ENCODE measurements at places on chromosomes 16 and 17. TPM values are rescaled to one million over a fixed set of nuclear protein-coding genes. Genes with fewer than 3 reads are reported as not detected.

Gene HOXB3
- 236 TPM for polyA plus RNA-seq

Gene KCNH6
- 1.4 TPM for polyA plus RNA-seq

Gene TNFRSF13B
- not detected for polyA plus RNA-seq

Gene BIRC5
- 34.9 TPM for polyA plus RNA-seq

Gene WNT9B
- polyA plus RNA-seq: 14.0 TPM

Gene DRC3
- 19.4 TPM for polyA plus RNA-seq

Gene SEZ6L2
- 15.9 TPM for polyA plus RNA-seq

Gene CCDC47
- 86.9 TPM for polyA plus RNA-seq

Gene KCNAB3
- polyA plus RNA-seq: 8.9 TPM

Gene SEC14L5
- polyA plus RNA-seq: 0.30 TPM

GRCh38 chr17:48294806-48295361 is 135.1 kb downstream of the SKAP1 start:
- DNase-seq: no peak

DNA sequence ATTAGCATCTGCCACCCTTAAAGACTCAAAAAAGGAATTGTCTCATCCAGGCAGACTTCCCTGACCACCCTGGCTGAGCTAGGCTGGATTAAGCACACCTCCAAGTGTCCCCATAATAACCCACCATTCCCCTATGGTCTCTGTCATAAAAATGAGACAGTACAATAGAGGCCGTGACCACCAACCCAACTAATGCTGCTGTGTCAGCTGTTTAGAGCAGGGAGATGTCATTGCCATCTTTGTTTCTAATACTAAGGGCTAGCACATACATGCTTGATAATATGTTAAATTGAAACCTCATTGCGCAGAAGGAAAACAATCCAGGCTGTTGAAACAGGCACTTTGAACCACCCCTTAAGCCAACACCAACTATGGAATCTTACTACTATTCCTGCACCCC is 7.2 kb upstream of the ADAMTS18 start:
- no peak for DNase-seq

DNA sequence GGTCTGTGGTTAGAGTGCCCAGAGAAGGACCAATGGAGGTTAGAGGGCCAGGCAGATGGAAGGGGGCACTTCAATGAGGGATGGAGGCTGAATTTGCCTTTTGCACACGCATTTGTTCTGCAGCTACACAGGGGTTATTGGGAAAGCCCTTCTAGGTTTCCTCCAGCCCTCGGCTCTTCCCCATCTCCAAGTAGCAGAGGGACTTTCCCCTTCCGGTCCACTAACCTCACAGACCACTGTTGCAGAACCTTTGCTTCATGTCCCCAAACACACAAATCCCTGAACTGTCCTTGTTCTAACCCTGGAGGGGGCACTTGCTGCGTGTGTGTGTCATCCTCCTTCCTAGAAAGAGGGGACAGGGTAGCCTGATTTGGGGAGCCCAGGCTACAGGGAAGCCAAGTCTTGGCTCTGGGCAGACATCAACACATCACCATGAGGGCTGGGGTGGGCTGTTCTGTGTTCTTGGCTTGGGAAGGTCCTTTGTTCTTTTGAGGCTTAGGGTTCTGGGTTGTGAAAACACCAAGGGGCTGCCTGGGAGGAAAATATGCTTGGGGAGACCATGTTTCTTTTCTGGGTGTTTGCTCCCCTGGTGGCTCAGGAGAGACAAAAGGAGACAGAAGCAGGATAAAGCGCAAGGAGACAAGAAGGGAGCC is 7.3 kb upstream of the NR1D1 start:
- DNase-seq: no peak

DNA sequence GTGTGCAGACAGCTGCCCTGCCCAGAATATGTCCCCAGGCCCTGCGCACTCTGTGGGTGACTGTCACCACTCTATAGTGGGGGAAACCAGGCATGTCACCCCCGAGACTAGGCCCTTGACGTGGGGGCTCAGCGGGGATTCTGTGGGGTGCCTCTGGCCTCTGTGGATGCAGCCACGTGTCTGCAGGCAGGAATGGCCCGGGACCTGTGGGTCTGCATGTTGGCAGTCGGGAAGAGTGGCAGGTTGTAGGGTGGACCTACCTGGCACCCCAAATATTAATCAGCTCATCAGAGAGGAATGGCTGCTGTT is 954 bp downstream of the IL32 start:
- no peak for DNase-seq

- DNase-seq: no peak
Measured at GRCh38 chr17:73767696-73768095, 123.5 kb upstream of the SDK2 start.

DNA sequence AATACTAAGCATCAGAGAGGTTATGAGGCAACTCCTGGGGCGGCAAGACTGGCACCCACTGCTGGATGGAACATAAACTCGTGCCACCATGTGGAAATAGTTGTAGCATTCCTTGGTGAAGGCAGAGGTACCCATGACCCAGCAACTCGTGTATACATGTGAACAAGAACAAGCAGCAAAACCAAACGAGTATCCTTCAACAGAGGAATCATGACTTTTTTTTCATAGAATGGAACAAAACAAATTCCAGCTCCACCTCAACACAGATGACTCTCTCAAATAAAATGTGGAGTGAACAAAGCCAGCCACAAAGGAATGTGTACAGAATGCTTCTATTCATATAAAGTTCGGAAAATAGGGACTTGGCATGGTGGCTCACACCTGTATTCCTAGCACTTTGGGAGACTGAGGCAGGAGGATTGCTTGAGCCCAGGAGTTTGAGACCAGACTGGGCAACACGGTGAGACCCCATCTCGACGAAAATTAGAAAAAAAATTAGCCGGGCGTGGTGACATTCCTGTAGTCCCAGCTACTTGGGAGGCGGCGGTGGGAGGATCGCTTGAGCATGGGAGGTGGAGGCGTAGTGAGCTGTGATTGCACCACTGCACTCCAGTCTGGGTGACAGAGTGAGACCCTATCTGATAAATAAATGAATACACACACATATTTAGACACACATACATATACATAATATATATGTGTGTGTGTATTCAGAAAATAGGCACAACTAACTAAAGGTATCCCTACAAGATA is 35.3 kb downstream of the B9D1 start:
- DNase-seq: no peak

GRCh38 chr17:75093548-75094158 is 5.9 kb downstream of the SLC16A5 start:
- DNase-seq: no peak

DNA sequence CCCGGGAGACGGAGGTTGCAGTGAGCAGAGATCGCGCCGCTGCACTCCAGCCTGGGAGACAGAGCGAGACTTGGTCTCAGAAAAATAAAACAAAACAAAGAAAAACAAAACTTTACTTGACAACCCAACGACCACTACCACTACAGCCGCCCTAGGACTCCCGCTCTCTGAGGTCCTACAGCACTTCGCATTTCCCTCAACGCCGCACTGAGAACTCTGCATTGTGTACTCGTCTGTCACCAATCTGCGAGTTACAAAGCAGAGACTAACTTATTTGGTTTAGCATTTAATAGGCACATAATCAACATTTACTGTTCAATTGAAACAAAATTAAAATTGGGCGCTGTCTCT is 479 bp upstream of the ZNF207 start:
- no peak for DNase-seq

DNA sequence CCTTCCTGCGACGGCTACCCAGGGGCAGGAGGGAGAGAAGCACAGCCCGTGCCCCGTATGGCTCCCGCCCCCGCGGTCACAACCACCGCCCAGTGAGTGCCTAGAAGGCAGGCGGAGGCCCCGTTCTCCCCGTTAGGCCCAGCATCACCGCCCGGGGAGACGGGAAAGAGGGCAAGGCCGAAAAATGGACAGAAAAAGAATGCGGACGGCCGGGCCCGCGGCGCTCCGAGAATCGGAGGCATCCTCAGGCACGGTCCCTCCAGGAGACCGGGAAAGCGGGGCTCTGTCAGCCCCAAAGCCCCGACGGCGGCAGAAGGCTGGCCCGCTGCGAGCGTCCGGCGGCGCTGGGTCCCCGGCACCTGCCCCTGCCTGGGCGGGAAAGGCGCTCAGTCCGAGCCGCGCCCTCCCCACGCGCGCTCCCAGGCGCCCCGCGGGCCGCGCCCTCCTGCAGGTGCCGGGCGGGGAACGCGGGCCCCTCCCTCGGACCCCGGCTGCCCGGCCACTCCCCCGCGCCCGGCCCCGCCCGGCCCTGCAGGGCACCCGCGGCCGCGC is 407 bp downstream of the MCRIP1 start:
- DNase-seq: no peak

- no peak for DNase-seq
Measured at GRCh38 chr17:56290101-56290801, 137.0 kb downstream of the ANKFN1 start.

DNA sequence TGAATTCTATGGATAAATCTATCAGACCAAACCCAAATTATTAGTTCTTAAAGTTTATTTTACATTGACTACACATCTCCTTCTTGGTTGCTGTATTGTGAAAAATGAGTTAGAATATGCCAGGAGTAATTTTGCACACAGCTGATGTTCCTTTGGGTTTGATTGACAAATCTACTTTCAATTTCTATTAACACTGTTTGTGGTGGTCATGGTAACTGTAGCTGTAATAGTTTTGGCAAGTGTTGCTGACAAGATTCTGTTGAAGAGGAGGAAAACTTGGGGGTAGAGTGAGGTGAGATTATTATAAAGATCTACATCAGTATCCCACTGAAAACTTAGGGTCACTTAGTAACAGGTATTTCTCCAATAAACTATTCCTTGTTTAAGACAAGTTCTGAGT is 30.3 kb downstream of the MRTFB start:
- DNase-seq: no peak

- no peak for DNase-seq
Measured at GRCh38 chr16:3020247-3020603, at the start of gene TNFRSF12A. Gene TNFRSF12A, plus strand, starts transcription at chr16:3020368. Its CDS starts 30 bp downstream, at chr16:3020398.

GRCh38 chr17:18381953-18382245 is 4.3 kb downstream of the EVPLL start:
- DNase-seq: no peak

- DNase-seq: no peak
Measured at GRCh38 chr16:83574388-83574787, 233.4 kb upstream of the HSBP1 start.

DNA sequence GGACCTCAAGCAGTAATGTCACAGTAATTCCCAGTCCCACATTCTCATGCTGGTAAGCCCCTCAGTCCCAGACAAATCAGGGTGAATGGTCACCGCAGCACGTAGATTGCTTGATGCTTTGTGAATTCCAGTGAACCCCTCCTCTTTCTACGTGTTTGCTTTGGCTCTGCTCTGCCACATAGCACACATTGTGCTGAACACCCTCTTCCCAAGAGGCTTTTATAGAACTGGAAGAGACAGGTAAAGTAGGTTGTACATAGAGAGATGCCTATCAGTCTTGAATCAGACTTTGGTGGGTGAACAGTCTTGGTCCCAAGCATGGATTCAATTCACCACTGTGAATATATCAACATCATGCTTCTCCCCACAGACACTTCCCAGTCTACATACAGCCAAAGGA is 579 bp upstream of the KRTAP9-6 start:
- DNase-seq: no peak

DNA sequence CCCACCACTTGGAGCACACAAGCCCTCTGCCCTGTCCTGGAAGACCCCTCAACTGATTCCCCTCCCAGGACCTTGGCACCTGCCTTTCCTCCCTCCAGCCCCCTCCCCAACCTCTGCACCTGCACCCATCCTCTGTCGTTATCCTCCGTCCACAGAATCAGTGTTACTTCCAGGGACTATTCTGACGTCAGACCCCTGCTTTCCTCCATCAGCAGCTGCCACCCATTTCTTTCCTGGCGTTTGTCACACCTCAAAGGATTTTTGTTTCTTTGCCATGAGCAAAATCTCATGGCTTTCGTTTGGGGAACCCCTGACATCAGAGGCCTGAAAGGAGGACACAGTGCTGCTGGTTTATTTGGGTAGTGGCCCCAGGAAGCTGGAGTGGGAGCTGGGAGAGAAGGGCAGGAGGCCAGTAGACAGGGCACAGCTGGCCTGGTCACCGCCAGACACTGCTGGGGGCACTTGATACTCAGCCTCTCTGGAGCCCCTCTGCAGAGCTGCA is 68.4 kb downstream of the SOCS1 start:
- DNase-seq: no peak

DNA sequence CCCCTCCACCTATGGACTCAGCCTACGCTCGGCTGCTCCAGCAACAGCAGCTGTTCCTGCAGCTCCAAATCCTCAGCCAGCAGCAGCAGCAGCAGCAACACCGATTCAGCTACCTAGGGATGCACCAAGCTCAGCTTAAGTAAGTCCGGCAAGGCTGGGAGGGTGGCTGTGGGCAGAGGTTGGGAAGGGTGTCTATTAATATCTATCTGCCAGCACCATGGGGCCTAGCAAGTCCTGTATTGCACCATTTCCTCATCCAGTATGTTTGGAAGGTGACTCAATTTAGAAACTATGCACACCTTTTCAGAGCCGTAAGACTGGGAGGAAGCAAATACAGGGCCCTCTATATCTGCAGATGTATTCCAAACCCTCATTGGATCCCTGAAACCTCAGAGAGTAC is 45.0 kb upstream of the ARHGAP44 start:
- no peak for DNase-seq
